ENCODE measurements at places on chromosomes 16 and 17.
A peak's percentile ranks its signal among the peaks of the same experiment; 100 is the strongest.

GRCh38 chr16:30737794-30738648 is 10.2 kb upstream of the PHKG2 start:
- no peak for DNase-seq

GRCh38 chr16:74226338-74226954 is 70.2 kb upstream of the PSMD7 start:
- peak; percentile 27 for DNase-seq

DNA sequence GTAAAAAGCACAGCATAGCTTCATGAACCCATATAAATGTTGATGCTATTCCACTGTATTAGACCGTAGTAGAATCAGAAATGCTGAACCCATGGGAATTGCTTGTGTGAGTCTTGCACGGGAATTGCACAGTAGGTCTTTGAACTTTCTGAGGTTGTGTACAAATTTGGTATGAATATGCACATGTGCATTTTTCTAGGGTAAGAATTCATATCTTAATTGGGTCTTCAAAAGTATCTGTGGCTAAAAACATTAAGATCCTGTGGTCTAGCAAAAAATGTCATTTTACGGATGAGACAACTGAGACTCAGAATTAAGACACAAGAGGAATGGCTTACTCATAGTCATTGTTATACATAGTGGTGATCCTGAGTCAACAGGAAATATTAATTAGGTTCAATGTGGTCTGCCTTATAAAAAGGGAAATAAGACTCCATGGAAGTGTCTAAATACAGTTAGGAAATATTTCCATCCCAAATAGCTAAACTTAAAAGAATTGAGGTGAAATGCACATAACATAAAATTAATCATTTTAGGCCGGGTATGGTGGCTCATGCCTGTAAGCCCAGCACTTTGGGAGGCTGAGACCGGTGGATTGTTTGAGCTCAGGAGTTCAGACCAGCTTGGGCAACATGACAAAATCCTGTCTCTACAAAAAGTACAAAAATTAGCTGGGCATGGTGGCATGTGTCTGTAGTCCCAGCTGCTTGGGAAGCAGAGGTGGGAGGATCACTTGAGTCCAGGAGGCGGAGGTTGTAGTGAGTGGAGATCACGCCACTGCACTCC is 22.8 kb downstream of the TAOK1 start:
- DNase-seq = peak; percentile 80

GRCh38 chr17:45036691-45037090 is 14.7 kb downstream of the DCAKD start:
- no peak for DNase-seq

DNA sequence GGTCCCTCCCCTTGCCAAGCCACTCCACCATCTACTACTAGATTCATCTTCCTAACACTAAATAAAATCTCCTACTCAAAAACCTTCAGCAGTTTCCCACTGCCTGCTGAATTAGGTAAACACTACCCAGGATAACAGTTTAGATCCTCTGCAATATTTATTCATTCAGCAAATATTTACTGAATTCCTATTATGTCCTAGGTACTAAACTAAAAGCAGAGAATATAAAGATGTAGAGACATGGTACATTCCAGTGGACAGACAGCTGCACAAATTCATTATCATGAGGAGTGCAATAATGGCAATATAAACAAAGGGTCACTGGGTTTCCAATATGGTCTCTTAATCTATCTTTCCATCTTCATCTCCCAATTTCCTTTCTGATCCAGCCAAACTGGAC is 30.7 kb upstream of the HOXB13 start:
- no peak for DNase-seq

Measured in GM03348 (cell line).